ENCODE measurements at places on chromosomes 13 and 19.

GRCh38 chr13:95624020-95624419 is 20.5 kb downstream of the DZIP1 start:
- DNase-seq, result no peak

DNA sequence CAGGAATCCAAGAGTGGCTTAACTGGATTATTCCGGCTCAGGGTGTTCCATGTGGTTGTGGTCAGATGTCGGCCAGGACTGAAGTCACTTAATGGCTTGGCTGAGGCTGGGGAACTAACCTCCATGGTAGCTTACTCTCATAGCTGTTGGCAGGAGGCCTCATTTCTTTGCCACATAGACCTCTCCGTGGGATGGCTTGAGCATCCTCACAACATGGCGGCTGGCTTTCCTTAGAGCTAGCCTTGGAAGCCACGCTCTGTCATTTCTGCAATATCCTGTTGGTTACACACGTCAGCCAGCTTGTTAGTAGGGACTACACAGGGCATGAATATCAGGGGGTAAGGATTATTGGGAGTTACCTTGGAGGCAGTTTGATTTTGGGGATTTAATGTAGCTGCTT is 5.1 kb downstream of the CRX start:
- DNase-seq, result no peak

- DNase-seq, result no peak
Observed at GRCh38 chr13:33636955-33637670, 180.8 kb upstream of the RFC3 start.

- no peak for DNase-seq
Observed at GRCh38 chr19:35727053-35727955, 9.5 kb downstream of the KMT2B start.

DNA sequence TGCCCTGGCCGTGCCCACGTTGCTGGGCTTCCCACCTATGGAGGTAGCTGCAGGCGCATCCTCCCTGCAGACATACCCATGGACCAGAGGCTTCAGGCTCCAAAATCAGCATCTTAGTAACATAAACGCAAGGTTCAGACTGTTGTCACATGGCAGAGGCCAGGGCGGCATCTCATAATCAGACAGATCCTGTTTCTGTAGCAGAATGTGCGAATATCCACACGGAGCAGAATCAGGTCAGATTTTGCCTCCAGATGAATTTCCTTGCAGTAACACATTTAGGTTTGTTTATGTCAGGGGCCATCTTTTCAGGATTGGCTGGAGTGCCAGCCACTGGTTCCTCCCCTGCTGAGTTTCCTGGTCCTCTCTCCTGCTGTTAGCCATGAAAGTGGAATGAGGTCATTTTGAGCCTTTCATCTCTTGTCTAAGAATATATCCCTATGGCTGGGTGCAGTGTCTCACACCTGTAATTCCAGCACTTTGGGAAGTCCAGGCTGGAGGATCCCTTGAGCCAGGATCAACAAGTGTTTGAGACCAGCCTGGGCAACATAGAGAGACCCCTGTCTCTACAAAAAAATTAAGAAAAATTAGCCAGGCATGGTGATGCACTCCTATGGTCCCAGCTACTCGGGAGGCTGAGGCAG is 20.5 kb downstream of the SMARCA4 start:
- DNase-seq, result no peak

GRCh38 chr13:86710013-86710412 is 910.8 kb upstream of the SLITRK6 start:
- no peak for DNase-seq

Data from CD4-positive, alpha-beta T cell treated with Interferon alpha-2 for 1 hour (primary cell).